ENCODE measurements at places on chromosomes 2 and 18. TPM values are rescaled to one million over a fixed set of nuclear protein-coding genes. Genes with fewer than 3 reads are reported as not detected.
A peak's percentile ranks its signal among the peaks of the same experiment; 100 is the strongest.

GRCh38 chr2:74008761-74009395 is 24.2 kb downstream of the TET3 start:
- DNase-seq = peak; percentile 41

- no peak for DNase-seq
Measured at GRCh38 chr2:129766374-129766993, 213.0 kb upstream of the RAB6C start.

GRCh38 chr2:44543773-44544725 is 182.3 kb downstream of the CAMKMT start:
- DNase-seq = no peak

The RNF125 gene
- 3.0 TPM for total RNA-seq

- no peak for DNase-seq
Measured at GRCh38 chr2:119574108-119574815, 30.0 kb downstream of the CFAP221 start.

The B4GALT6 gene
- total RNA-seq = 5.3 TPM

DNA sequence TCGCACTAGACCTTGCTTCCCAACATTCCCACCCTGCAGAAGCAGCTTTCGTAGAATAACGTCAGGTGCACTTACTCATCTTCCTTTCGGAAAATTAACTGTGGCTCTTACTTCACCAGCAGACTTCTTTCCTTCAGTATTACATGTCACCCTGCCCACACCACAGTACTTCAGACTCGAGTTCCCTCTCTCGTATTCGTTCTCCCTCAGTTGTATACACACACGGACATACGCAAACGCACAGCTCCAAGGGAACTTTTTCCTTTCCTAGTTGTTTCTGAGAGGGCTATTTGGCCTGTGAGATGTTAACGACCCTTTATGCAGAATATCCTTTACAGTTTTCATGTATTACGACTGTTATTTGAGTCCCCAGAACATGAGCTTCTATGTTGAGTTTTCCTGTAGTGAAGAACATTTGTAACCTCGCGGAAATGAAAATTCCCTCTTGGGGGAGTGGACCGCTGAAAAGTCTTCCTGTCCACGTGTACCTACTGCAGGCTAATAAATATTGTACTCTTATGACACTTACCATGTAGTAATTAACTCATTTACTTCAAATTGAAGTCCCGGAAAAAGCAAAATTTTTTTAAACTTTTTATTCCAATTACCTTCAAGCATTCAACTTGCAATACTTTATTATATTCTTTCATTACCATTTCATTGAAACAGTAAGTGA is 908 bp downstream of the ERLEC1 start:
- no peak for DNase-seq

- DNase-seq = no peak
Measured at GRCh38 chr2:134195341-134195740, 58.5 kb upstream of the MGAT5 start.

GRCh38 chr18:70261141-70261788 is 27.6 kb upstream of the SOCS6 start:
- DNase-seq = no peak

DNA sequence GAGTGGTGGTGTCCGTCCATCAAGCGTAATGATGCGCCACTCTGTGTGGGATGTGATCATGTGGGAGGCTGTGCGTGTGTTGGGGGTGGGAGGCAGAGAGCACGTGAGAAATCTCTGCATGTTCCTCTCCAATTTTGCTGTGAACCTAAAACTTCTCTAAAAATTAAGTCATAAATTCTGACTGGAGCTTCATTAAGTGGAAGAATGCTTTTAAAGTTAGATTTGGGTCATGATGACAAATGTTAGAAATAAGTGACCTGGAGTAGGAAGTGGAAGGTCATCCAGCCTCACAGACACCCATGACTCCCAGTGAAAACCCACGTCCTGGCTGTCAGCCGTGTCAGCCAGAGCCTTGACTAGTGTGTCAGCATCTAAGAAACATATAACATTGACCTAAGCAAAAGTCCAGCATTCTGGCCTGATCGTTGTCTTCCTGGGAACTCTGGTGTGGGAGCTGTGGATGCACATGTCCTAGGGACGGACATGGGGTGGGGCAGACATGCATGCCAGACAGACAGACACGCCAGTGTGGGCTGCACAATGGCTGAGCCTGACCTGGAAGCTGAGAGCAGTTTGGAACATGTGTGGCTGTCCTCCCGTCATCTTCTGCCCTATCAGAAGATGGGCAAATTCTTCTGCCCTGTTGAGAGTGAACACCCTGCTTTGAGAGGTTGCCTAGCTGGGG is 245.6 kb downstream of the FAM210A start:
- no peak for DNase-seq

- no peak for DNase-seq
Measured at GRCh38 chr2:69789772-69790600, 39.5 kb upstream of the GMCL1 start.

- no peak for DNase-seq
Measured at GRCh38 chr2:29780906-29781305, 140.5 kb downstream of the ALK start.

DNA sequence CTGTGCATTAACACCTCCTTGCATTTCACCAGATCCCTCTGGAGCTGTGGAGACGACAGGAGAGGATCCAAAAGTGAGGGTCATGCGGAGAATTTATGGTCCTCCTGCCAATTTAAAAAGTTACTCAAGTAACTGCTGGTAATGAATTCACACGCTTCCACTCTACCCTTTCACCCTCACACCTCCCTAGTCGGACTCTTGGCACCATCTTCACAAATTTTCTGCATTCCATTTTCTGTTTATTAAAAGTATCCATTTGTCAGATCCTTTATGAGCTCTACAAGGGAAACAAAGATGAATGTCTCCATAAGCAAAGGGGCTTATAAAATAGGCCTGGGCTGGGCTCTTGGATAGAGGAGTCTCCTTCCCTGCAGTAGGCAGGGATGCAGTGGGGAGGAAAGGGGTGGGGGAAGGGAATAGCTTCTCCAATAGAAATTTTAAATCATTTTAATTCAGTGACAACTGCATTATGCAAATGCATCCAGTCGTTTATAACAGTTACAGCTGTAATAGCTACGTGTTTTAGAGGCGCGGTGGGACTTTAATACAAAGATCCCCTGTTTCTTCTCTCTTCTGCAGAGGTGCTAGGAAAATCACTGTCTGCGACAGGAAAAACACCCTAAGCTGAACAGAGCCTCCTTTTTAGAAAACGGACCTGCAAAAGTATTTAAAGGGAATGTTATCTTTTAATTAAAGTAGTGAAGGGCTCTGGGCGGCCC is 132.2 kb downstream of the EPHA4 start:
- DNase-seq = no peak

The ANKRD30B gene
- not detected for total RNA-seq

The CGREF1 gene
- 1.4 TPM for total RNA-seq

DNA sequence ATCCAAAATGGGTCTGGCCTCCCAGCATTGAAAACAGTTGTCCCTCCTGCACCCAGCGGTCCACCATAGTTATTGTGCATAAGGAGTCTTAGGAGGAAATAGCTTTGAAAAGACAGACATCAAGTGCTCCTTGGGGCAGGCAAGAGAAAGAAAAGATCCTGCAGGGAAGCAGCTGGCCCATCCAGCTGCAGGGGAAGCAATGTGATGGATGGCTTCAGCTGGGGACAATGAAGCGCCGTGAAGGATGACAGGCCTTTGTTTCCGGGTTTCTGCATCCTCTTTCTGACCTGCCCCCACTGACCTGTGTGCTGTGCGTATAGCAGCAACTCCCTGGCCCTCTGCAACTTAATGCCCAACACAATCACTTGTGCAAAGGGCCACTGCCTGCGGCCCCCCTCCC is 142.9 kb upstream of the NCKAP5 start:
- no peak for DNase-seq

The SLC23A3 gene
- 0.99 TPM for total RNA-seq

The KYNU gene
- total RNA-seq = 2.3 TPM

The RGPD3 gene
- total RNA-seq = 0.95 TPM

The ATP6V1B1 gene
- not detected for total RNA-seq

DNA sequence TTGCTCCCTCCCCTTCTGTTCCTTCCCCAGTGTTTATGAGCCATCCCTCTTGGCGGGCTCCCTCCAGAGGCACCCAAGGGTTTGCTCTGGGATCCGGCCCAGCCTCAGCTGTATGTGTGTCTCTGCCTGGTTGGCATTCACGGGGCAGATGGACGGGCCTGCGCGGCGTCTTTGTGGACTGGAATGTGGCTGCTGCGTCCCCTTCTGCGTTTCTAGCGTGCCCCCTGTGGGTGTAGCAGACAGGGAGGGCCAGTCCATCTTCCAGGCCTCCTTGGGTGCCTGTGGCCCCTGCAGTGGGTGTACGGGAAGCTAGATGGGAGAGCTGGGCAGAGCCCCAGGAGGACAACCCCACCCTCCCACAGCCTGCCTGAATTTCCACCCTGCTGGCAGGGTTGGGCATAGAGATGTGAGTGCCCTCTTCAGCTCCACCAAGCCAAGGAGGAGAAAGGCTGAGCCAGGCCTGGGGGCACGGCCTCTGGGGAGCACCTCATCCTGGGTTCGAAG is 15.7 kb downstream of the GPC1 start:
- DNase-seq = peak; percentile 67

- DNase-seq = no peak
Measured at GRCh38 chr2:9756692-9757250, 86.5 kb upstream of the TAF1B start.

- DNase-seq = no peak
Measured at GRCh38 chr18:32770666-32771168, 2.1 kb downstream of the KLHL14 start.

The TUBB8B gene
- not detected for total RNA-seq

- DNase-seq = no peak
Measured at GRCh38 chr2:70549064-70549710, 4.4 kb downstream of the TGFA start.

DNA sequence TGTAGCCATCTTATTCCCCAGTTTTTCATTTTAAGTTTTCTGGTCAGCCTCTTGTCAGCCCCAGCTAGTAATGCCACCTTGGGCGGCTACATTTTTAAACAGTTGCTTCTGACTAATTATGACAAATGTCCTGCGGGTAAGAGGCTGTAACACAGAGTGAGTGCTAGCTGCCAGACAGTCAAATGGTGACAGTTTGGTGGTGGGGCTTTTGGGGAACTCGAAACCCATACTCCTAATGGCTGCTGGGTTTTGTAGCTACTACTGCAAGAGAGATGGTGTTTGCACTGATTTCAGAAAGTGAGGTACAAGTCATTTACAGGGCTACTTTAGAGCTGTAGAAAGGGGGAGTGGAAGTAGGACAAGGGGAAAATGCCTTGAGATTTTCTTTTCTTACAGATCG is 48.2 kb downstream of the ZCCHC2 start:
- no peak for DNase-seq

The TGFA gene
- 1.1 TPM for total RNA-seq

GRCh38 chr2:143560724-143561123 is 431.5 kb downstream of the ARHGAP15 start:
- DNase-seq = no peak

The SLC4A5 gene
- 12.2 TPM for total RNA-seq

- DNase-seq = no peak
Measured at GRCh38 chr2:222452422-222452950, 28.1 kb downstream of the SGPP2 start.

The L3MBTL4 gene
- 3.4 TPM for total RNA-seq

DNA sequence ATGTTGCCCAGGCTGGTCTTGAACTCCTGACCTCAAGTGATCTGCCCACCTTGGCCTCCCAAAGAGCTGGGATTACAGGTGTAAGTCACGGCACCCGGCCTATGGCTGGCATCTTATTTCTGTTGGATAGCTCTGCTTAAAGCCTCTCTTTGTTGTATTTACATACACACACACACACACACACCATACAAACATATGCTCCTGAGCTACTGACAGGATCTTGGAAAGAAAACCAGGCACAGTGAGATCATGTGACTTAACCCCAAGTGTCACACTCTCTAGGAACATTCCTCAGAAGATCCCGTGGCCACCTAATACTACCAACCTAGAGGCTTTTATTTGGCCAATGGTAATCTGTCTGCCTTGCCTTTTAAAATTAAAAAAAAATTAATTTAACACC is 85.1 kb upstream of the HAAO start:
- DNase-seq = no peak

GRCh38 chr2:111710613-111711012 is 173.4 kb downstream of the ANAPC1 start:
- DNase-seq = no peak

DNA sequence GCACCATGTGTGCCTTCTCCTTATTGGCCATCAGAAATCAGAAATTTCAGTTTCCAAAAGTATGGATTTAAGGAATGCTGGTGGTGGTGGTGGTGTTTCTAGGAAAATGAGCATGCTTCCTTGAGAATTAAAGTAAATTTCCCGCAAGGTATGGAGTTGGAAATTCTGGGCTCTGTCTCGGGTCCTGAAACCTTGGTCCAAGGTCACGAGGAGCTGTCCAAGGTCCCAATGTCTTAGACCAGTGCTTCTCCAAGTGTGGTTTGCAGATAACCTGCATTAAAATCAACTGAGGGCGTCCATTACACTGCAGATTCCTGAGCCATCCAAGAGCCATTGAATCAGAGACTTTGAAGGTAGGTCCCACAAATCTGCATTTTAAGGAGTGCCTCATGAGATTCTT is 210.9 kb upstream of the PKDCC start:
- no peak for DNase-seq

- DNase-seq = no peak
Measured at GRCh38 chr2:43331422-43331821, 105.0 kb upstream of the ZFP36L2 start.

The TDRD15 gene
- total RNA-seq = not detected

GRCh38 chr2:61833971-61834370 is 19.9 kb downstream of the FAM161A start:
- no peak for DNase-seq

GRCh38 chr2:134087371-134087921 is 166.4 kb upstream of the MGAT5 start:
- DNase-seq = no peak

- no peak for DNase-seq
Measured at GRCh38 chr2:25280051-25280687, 61.6 kb downstream of the DNMT3A start.

- DNase-seq = no peak
Measured at GRCh38 chr2:172155752-172156151, 53.1 kb upstream of the DLX2 start.

All from sigmoid colon (tissue), 7 donors.